ENCODE measurements at places on chromosomes 7 and 10. TPM values are rescaled to one million over a fixed set of nuclear protein-coding genes. Genes with fewer than 3 reads are reported as not detected.

RGR gene
- total RNA-seq: 1.9 TPM

BAMBI gene
- 17.9 TPM for total RNA-seq

FAM20C gene
- total RNA-seq: 26.1 TPM

SYT15B gene
- 0.62 TPM for total RNA-seq

FBXL13 gene
- total RNA-seq: 0.24 TPM

OR6B1 gene
- not detected for total RNA-seq

LRRC4 gene
- 2.4 TPM for total RNA-seq

TWIST1 gene
- total RNA-seq: 1.6 TPM

PPP1R3C gene
- total RNA-seq: 137 TPM

AGAP6 gene
- 2.8 TPM for total RNA-seq

RET gene
- total RNA-seq: 7.7 TPM

SPDYE8 gene
- total RNA-seq: not detected

ASB4 gene
- total RNA-seq: 7.0 TPM

ZNF425 gene
- total RNA-seq: 0.60 TPM

TEX36 gene
- not detected for total RNA-seq
